ENCODE measurements at places on chromosomes 11 and 22. TPM values are rescaled to one million over a fixed set of nuclear protein-coding genes. Genes with fewer than 3 reads are reported as not detected.
A peak's percentile ranks its signal among the peaks of the same experiment; 100 is the strongest.

Gene FLRT1
- total RNA-seq, result 0.25 TPM

Gene TAF1D
- total RNA-seq, result 39.5 TPM

Gene ZNF214
- 0.69 TPM for total RNA-seq

Gene PPFIBP2
- 12.5 TPM for total RNA-seq

Gene SRSF8
- 22.4 TPM for total RNA-seq

Gene SAA4
- total RNA-seq, result not detected

- no peak for DNase-seq
Measured at GRCh38 chr11:107598225-107599139, 7.5 kb downstream of the ELMOD1 start.

DNA sequence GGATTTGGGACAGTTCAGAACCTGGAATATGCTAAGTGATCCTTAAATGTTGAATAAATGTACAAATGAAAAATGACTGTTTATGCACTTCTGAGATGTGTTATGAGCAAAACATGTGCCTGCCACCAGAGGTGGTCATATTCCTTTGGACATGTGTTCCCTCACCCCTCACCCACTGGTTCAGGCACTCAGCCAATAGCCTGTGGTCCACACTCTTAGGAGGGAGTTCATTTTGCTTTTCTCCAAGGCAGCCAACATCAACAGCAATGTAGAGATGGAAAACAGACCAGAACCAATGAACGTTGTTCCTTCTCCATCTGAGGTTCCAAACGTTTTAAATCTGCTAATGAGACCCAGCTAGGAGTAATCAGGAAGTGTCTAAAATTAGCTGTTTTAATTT lies 44.0 kb downstream of the RPUSD4 start:
- no peak for DNase-seq

DNA sequence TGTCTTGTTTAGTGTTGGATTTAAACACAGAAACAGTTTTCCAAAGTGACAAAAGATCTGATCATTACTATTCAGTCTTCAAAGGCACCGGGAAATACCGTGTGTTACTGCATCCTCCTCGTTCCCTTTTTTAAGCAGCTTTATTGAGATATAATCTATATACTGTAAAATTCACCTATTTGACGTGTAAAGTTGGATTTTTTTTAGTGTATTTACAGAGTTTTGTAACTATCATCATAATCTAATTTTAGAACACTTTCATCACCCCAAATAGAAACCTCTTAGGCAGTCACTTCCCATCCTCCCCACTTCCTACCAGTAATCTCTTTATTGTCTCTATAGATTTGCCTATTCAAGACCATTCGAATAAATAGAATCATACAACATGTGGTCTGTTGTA lies 1.4 kb downstream of the ANO5 start:
- no peak for DNase-seq

DNA sequence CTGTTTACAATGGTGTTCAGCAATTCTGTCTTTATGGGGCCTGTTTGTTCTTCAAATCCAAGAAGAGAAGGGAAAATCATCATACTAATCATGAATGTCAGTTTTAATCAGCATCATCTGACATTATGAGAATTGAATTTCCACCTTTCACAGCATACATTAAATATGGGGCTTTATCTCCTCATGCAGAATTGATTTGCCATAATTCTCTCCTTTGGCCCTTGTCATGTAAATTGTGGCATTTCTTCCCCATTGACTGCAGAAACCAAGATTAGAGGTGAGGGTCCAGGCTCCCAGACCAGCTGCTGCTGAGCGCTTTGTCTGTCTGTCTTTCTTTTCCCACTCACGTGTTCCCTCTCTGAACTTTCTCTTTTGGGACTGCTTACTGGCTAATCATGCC lies 232.1 kb upstream of the NAV2 start:
- DNase-seq, result no peak

DNA sequence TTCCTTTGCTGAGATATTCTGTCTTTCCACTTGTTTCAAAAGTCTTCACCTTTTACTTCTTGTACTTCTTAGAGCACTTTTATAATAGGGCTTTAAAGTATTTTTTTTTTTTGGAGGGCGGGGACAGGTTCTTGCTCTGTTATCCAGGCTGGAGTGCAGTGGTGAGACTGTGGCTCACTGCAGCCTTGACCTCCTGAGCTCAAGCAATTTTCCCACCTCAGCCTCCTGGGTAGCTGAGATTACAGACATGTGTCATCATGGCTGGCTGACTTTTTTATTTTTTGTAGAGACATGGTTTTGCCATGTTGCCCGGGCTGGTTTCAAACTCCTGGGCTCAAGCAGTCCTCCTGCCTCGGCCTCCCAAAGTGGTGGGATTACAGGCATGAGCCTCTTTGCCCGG lies 57.9 kb downstream of the DYNC2H1 start:
- DNase-seq, result no peak

DNA sequence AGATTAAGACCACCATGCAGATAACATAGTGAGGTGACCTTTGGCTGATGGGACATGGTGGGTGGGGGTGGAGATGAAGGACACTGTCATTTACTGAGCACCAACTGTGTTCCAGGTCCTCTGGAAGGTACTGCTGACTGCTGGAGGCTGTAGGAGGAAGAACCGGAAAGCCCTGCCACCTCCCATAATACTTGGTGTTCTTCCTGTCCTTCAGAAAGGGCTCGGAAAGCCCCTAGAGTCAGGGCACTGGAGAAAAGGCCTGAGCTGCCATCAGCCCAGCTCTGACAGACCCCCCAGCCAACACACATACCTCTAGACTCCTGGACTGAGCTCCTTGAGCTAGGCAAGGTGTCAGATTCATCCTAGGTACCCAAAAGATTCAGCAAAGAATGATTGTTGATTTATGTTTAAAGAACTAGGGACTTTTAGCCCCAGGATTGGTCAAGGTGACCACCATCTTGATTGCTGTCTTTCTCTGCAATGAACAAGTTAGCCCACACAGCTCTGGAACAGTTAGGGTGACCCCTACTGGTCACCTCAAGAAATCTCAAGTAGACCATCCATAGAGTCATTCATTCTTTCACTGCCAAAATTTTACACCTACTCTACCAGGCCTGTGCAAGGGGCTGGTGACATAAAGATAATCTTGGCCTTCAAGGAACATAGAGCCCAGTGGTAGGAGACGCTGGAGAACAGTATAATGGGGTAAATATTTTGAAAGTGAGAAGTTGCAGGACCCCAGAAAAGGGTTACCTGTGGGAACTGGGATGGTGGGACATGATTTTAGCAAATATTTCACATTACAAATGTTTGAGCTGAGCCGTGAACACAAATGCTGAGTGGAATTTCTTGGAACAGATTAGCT lies 39.4 kb downstream of the IRAG1 start:
- DNase-seq, result no peak

- DNase-seq, result no peak
Measured at GRCh38 chr22:33274214-33275072, 216.3 kb upstream of the SYN3 start.

- DNase-seq, result no peak
Measured at GRCh38 chr22:48051796-48052620, 1289.6 kb downstream of the TBC1D22A start.

- DNase-seq, result no peak
Measured at GRCh38 chr11:108663154-108663877, 1.6 kb upstream of the DDX10 start.

GRCh38 chr11:46247659-46248058 lies 29.8 kb upstream of the CREB3L1 start:
- no peak for DNase-seq

GRCh38 chr22:38104084-38104483 lies 6.4 kb downstream of the BAIAP2L2 start:
- DNase-seq, result no peak

GRCh38 chr11:5380740-5381342 lies 2.8 kb upstream of the OR51M1 start:
- peak; percentile 36 for DNase-seq

DNA sequence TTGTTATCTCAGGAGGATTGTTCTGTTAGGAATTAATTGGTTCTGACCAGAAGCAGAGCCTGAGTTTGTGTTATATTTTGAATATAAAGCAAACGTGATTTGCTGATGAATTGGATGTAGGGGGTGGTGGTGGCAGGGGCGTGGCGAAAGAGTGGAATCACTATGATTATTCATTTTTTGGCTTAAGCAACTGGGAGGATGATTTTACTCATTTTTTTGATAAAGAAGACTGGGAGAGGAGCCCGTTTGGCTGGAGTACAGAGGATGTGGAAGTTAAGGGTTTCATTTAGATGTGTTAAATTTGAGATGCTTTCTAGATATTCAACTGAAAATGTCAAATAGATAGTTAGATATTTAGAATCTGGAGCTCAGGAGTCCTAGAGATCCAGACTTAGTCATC lies 83.4 kb upstream of the MYO18B start:
- DNase-seq, result no peak

- DNase-seq, result no peak
Measured at GRCh38 chr11:83118814-83119213, 38.1 kb upstream of the PCF11 start.

- no peak for DNase-seq
Measured at GRCh38 chr11:79541466-79541865, 100.6 kb upstream of the TENM4 start.

GRCh38 chr11:16293204-16293681 lies 63.1 kb downstream of the SOX6 start:
- no peak for DNase-seq

DNA sequence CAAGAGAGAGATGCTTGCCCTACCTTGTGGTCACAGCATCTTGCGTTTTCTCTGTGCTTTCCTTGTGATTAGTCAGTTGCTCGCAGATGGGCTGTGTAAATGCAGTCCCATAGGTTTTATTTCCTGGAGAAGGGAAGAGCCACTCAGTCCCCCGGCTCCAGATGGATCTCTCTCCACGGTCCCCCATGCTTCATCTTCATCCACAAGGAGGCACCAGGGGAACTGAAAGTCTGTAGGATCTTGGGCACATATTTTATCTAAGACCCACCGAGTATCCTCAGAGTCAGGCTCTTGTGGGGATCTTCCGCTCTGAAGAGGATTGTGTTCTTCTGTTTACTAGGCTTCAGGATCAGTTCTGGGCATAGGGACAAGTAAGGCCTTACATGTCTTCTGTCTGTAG lies 66.8 kb upstream of the E2F8 start:
- no peak for DNase-seq

DNA sequence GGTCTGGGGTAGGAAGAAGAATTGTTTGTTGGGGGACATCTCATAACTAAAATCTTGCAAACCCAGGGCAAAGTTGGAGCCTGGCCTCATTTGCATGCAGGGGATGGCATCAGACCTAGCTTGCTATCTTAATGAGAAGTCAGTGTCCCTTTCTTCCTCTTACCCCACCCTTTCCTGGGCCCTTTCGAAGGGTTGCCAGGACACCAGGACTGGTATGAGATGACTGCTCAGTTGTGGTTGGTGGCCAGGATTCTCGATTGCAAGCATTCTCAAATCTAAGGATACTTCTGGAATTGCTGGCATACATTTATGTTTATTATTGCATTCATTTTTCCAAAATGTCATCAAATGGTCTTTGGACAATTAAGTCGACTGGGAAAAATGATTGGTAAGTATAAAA lies 131.0 kb downstream of the SLC1A2 start:
- no peak for DNase-seq

DNA sequence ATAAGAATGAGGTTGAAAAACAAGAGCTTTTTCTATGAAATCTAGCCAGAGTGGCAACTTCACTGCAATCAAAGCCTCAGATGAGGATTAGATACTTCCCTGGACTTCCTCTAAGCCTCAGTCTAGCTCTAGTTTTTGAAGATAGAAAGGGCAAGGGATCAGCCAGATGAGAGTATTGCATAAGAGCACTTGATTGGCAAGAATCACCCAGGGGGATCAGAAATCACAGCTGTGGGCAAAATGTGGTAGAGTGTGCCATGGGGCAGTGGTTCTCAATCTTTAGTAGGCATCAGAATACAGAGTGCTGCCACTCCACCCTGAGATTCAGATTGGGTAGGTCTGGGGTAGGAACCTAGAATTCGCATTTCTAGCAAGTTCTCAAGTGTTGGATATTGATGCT lies 82.4 kb downstream of the EXT2 start:
- no peak for DNase-seq

DNA sequence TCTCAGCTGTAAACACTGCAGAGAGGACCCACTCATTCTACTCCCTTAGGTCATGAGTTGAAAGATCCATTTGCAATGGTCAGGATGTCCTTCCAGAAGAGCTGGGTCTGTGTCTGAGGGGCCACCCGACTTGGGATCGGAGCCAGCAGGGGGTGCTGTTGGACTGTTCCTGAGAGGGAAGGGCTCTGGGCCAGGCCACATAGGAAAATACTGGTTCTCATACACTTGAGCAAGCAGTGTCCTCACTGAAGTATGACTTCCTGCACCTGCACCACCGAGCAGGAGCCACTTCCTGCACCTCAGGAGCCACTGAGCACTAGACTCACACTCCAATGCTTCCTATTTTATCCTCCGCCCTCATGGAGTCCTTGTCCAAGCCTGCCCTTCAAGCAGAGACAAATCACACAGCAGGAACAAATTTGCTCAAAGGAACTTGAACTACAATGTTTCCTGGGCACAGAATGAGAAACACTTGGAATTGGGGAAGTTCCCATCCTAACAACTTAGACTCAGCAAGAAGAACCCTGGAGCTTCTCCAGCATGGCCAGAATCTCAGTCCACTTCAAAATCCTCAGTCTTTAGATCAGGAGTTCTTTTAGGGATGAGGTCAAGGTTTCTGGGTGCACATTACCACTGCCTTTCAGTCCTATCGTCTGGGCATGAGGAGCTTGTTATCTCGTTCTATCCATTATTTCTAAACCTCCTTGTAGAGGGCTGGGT lies 36.6 kb upstream of the VPREB1 start:
- peak; percentile 40 for DNase-seq

DNA sequence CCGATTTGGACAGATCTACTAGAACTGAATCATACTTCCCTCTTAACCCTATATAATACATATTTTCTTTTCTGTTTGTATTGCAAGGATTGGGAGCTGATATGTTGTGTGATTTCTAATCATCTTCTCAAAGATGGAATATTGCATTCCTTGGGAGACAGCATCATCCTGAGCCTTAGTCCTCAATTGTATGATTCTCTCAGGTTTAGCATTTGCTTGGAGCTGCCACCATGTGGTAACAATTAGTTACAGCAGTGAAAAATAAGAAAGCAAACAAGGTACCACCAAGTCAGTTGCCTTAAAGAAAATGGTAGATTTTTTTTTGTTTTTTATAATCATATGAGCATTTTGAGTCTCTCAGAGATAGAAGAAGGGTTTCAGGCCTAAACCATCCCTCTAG lies 11.9 kb downstream of the SNX19 start:
- no peak for DNase-seq
